Eye (tissue), 1 donor: ENCODE measurements at places on chromosomes 6 and 20.

DNA sequence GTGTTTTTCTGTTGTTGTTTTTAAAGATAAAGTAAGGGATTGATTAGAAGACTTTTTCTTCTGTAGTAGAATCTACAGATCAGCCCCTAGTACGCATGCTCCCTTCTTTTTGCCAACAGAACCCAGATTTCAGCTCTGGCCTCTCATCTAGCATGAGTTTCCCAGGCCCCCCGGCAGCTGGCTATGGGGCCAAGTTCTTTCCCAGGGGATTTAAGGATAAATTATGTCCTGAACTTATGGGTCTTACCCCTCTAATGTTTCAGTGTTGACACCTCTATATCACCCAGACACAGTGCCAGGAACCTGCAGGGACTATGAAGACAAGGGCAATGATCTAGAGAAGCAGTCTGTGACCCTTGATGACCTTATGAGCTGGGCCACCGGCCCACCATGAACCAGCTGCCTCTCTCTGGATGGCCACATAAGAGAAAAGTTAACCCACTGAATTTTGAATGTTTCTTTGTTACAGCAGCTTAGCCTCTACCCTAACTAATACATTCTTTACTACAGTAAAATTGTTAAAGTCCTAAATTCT is 150.5 kb downstream of the UNC5CL start:
- no peak for DNase-seq

- no peak for DNase-seq
Measured at GRCh38 chr6:21611485-21611884, 17.9 kb downstream of the SOX4 start.

DNA sequence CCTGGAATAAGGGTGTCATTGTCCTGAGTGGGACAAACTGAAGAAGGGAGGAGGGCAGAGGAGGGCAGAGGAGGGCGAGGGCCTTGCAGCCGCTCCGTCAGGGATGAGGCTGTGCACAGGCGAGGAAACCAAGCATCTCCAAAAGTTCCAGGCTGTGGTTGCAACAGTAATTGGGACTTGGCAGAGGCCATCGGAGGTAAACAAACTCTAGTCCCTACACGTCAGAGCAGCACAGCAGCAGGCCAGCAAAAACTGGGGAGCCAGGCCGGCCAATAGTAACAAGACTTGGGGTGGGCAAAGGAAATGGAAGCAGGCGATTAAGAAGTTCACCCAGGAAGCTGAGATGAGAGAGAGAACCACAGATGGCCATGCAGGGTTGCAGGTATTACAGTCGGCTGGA is 142.8 kb downstream of the SMOC2 start:
- no peak for DNase-seq

DNA sequence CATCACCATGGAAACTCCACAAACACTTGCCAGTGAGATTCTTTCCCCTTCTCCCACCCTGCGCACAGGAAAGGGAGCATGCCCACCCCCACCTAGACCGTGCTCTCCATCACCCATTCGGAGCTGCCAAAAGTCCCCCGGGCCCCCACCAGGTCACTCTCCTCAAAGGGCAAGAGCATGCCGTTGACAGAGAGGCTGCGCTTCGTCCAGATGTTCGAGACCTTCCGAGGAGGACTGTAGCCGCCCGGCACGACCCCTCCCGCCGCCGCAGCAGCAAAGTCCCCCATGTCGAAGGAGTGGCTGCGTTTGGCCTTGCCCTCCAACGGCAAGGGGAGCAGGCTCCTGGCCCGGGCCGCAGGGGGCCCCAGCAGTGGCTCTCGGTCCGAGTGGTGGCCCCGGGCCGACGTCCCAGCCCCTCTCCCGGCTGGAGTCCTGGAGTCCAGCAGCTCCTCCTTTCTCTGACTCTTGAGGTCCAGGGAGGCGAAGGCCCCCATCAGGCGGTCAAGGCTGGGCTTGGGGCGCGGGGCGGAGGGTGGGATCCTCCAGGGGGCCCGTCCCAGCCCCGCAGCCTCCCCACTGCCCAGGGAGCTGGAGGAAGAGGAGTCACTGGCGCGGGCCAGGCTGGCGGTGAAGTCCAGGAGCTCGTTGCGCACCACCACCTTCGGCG is 195.2 kb downstream of the LRFN2 start:
- DNase-seq = no peak

DNA sequence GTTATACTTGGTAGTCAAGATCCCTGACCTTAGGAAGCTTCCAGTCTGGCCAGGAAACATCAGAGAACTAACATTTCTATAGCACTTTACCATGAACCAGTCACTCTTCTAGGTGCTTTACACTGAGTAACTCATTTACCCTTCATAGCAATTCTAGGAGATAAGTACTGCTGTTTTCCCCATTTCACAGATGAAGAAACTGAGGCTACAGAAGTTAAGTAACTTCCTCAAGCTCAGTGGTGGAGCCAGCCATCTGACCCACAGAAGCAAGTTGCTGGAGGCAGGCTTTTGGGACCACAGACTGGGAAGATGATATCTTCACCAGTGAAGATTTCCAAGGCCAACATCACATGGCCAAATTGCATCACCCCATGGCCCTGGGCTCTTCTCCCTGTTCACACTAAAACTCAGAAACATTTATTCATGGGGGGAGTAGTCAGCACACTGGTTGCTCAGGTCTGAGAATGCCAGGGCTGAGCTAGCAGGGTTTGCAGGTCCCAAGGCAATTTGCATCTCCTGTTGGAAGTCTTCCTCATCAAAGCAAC is 70.3 kb downstream of the UNC5CL start:
- DNase-seq = no peak

DNA sequence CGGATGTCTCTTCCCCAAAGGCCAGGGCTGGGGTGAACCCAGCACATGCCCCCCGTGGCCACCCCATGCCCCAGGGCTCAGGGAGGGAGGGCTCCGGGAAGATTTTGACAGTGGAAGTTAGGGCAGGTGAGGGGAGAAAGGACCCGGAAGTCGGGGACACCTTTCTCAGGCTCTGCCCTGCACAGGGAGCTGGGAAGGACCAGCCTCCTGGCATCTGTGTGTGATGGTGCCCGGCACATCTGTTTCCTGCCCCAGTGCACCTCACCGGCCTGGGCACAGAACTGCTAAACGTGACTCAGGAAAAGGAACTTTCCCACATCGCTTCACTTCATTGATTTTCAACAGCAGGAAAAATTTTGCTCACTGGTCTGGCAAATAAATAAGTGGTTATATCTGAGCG is 141.1 kb upstream of the AFDN start:
- DNase-seq = no peak

DNA sequence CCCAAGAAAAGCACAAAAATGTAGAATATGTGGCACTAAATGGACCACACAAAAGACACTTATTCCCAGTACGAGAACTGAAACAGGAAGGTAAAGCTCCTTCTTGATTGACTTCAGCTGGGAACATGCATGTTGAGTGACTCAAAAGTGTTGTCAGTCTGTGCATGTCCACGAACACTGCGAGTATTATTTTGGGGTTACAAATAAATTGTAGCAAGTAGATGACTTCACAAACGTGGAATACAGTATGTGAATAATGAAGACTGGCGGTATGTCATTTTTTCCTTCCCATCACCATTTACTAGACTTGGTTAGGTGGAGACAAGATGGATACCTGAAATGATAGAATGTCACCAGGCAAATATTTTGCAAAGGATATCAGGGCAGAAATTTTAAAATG is 45.4 kb downstream of the L3MBTL3 start:
- DNase-seq = no peak

DNA sequence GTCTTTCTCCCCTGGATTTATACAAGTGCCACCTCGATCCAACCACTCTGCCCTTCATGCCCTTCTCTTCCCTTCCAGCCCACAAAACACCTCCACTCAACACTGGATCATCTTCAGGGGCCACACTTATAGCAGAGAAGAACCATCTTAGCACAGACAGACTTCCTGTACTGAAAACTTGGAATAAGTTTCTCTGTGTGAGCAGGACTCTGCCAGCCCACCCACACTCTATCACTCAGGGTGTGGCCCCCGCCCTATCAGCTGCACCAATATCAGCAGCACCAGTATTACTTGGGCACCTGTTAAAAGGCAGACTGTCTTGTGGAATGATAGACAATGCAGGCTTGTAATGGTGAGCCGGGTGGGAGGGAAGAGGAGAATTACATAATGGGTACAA is 86.7 kb downstream of the SCML4 start:
- no peak for DNase-seq

- no peak for DNase-seq
Measured at GRCh38 chr20:41223112-41223511, 85.8 kb downstream of the PLCG1 start.

- DNase-seq = no peak
Measured at GRCh38 chr20:24995741-24996448, 3.3 kb upstream of the APMAP start.

DNA sequence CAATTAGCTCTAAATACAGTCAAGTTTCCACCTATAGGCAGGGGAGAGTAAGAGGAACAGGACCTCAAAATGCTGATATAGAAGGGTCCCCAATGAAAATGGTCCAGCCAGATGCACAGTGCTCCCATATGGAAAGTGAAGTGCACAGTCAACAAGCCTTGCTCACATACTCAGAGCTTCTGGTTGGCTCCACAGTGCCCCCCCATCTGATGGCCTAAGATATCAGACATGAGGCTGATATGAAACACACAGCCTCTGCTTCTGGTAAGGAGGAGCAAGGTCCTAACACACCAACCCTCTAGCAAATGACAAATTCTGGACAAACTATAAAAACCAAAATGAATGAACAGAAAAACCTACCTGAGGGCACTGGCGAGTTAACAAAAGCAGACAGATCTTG is 111.4 kb upstream of the EMILIN3 start:
- DNase-seq = no peak

- DNase-seq = no peak
Measured at GRCh38 chr6:167751579-167752115, 75.1 kb upstream of the AFDN start.

- no peak for DNase-seq
Measured at GRCh38 chr6:15325540-15325955, 79.7 kb downstream of the JARID2 start.

GRCh38 chr20:55667955-55668354 is 337.4 kb downstream of the CBLN4 start:
- DNase-seq = no peak

DNA sequence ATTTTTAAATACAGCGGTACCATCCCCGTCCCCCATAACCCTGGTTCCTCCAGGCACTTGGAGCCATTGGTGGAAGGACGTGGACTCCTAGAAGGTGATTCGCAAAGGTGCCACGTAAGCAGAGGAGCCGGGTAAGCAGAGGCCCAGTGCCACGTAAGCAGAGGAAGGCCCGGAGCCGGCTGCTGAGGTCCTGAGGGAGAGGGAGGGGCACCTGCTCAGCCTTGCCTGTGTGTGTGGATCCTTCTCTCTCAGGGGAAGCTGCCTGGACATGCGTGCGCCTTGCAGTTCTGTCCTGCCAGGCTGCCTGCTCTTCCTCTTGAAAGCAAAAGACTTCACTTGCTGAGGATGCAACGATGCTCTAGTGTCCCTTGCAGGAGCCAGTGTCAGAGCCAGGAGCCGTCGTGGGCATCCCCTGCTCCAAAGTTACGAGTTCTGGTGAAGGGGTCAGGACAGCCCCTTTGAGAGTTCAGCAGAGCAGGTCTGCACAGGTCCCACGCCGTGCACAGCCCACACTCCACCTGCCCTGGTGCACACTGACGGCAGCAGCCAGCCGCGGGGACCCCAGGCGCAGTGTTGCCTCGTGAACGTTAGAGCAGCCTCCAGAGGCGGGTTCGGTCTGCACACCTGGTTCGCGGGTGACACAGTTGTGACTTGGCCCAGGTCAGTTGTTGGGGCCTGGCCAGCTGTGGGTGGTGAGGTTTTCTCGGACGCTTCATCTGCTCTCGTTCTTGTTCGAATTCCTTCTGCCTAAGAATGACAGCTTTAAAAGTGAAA is 1.9 kb upstream of the NKAIN4 start:
- DNase-seq = peak; percentile 63

DNA sequence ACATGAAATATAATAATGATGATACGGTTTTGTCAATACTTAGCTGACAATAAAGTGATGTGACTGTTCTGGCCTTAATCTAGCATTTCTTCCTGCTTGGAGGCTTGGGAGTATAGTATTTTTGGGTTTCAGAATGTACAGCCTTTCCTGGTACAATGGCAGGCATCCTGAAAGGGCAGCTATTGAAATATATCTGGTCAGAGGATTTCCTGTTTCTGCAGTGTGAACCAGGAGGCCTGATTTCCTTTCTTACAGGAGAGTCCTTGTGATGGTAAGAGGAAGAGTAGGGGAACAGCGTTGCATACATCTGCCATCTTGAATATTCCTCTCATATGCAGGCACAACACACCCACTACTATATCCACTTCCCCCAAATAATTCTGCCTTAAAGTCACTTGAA is 93.7 kb downstream of the MYO6 start:
- no peak for DNase-seq

GRCh38 chr6:103769431-103769830 is 1090.3 kb downstream of the HACE1 start:
- DNase-seq = no peak

DNA sequence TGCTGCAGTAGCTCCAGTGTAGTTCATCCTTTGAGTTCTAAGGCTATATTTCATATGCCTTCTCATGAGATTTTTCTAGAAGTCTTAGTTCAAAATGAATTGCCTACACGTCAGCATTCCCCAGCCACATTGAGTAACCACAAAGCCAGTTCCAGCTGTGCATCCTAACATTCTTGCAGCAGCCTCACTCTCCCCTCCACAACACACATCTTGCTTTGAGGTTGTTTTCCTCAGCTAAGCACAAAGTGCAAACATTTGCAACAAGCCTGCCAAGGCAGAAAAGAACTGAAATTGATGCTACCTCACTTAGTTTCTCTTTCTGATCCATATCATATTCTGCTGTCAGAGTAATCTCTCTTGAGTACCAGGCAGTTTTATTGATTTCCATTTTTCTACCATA is 160.7 kb upstream of the KCNQ5 start:
- DNase-seq = no peak
